ENCODE measurements at places on chromosomes 4 and X. TPM values are rescaled to one million over a fixed set of nuclear protein-coding genes. Genes with fewer than 3 reads are reported as not detected.

POLN gene
- 2.3 TPM for polyA plus RNA-seq

MUC7 gene
- not detected for polyA plus RNA-seq

VSIG4 gene
- 8.4 TPM for polyA plus RNA-seq

RBMXL3 gene
- polyA plus RNA-seq, result not detected

USP17L5 gene
- polyA plus RNA-seq, result not detected

PAGE5 gene
- polyA plus RNA-seq, result not detected

FHDC1 gene
- 10.7 TPM for polyA plus RNA-seq

SLITRK4 gene
- polyA plus RNA-seq, result 13.7 TPM

CFI gene
- polyA plus RNA-seq, result 244 TPM

GUCY1A1 gene
- 25.3 TPM for polyA plus RNA-seq

SUPT20HL1 gene
- polyA plus RNA-seq, result 0.10 TPM

IBSP gene
- polyA plus RNA-seq, result 0.03 TPM

AKAP17A gene
- 65.9 TPM for polyA plus RNA-seq

CASP3 gene
- 53.4 TPM for polyA plus RNA-seq

STK26 gene
- 9.4 TPM for polyA plus RNA-seq

SRP72 gene
- 66.3 TPM for polyA plus RNA-seq

MAGEB5 gene
- not detected for polyA plus RNA-seq

CABS1 gene
- polyA plus RNA-seq, result not detected

WNK3 gene
- 1.4 TPM for polyA plus RNA-seq
